ENCODE measurements at places on chromosomes 13 and 19. TPM values are rescaled to one million over a fixed set of nuclear protein-coding genes. Genes with fewer than 3 reads are reported as not detected.

- no peak for DNase-seq
Observed at GRCh38 chr19:41398598-41398997, 980 bp downstream of the BCKDHA start.

DZIP1 gene
- not detected for total RNA-seq

GRCh38 chr13:66424422-66424821 lies 805.7 kb downstream of the PCDH9 start:
- DNase-seq = no peak

ZNF730 gene
- 1.5 TPM for total RNA-seq

DNA sequence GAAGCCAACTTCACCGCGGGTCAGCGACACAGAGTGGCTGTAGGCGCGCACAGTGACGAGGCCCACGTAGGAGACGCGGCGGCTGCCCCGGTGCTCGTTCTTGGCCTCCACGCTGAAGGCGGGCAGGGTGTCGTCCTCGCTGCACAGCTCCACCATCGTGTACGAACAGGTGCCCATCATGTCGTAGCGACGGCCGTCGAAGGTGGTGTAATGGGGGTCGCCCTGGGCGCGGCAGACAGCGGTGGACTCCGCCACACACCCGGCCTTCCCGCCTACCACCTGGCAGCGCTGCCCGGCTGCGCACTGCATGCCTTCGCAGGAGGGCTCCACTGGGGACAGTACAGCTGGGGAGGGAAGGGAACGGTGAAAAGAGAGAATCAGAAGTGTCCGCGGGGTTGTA lies 10.0 kb downstream of the FCGBP start:
- no peak for DNase-seq

ZNF534 gene
- not detected for total RNA-seq

DNA sequence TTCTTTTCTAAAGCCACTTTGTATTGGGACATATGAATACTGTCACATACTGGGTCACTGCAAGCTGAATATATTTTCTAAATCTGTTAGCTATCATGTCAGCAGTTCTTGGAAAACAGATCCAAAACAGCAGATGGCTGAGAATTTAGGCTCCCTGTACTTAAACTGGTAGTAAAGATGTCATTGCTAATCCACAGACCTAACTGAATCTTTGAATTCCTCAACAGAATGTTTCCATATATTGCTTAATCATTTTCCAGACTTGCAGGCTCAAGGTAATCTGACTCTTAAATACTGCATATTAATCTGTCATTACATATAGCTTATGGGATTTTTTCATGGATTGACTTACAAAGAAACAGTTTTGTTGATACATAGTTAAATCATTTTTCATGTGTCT lies 639.0 kb upstream of the KLHL1 start:
- DNase-seq = no peak

- no peak for DNase-seq
Observed at GRCh38 chr13:71865874-71866334, 1.1 kb downstream of the DACH1 start.

- no peak for DNase-seq
Observed at GRCh38 chr19:54387991-54388801, 23.5 kb upstream of the LAIR1 start.

AP3D1 gene
- total RNA-seq = 109 TPM

GRCh38 chr13:75181906-75182305 lies 300.1 kb downstream of the TBC1D4 start:
- no peak for DNase-seq

Data from activated B cell treated with CpG ODN at 0.5 μM for 24 hours (primary cell).